GM10248 (cell line): ENCODE measurements at places on chromosomes 13 and 19.

GRCh38 chr19:40622773-40623075 lies 21.6 kb downstream of the LTBP4 start:
- DNase-seq = no peak

- DNase-seq = no peak
These were observed 3.3 kb downstream of the ZNF414 start for GRCh38 chr19:8510589-8511115.

DNA sequence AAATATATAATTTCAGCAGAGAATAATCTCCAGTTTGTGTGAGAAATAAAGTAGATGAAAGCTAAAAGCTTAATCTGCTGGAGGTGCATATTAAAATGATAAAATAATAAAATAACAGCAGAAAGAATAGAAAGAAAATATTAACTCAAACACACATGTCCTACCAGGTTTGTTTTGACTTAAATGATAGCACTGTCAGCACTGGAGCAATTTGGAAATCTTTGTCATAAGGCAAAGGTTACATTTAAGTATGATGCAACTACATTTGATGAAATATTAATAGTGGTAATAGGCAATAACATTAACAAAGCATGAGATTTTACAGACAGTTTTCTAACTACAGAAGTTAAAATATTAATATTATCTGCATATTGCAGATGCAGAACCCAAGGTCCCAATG lies 2380.1 kb downstream of the PCDH9 start:
- no peak for DNase-seq

DNA sequence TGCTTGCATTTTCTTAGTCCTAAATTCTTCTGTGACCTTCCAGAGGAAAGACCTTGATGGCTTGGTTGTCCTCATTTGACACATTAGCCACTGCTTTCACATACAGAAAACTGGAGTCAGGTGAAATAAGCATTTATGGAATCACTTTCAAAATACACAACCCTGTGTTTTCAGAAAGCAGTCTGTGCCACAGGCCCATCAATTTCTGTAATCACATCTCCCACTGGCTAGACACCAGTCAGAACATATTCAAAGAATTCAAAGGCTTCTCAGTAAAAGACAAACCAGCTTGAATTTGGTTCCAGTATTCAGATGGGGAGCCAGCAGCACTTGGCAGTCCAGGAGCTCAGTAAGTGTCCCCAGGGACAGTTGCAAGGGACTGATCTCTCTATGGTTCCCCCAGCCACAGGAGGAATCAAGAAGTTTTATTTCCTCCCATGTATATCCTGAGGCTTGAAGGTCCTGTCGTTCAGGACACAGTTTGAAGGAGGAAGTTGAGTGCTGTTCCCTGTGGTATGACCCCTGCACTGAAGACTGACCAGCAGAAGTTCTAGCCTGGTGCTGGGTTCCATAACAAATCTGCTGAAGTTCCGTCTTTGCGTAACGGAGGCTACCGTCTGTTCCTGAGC lies 214.3 kb downstream of the FOXO1 start:
- DNase-seq = no peak

DNA sequence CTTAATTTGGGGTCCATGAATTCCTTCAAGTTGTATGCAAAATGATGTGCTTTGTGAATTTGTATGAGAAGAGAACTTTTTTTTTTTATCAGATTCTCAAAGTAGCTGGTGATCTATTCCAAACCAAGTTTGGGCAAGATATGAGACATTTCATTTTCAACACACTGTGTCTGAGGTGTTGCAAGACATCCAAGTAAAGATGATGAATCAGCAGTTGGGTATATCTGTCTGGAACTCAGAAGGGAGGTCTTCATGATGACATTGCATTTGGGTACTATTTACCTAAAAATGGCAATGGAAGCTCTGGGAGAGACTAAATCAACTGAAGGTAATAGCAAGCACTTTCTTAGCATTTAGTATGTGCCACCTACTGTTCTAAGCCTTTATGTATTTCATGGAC lies 2.8 kb downstream of the FAM124A start:
- no peak for DNase-seq

DNA sequence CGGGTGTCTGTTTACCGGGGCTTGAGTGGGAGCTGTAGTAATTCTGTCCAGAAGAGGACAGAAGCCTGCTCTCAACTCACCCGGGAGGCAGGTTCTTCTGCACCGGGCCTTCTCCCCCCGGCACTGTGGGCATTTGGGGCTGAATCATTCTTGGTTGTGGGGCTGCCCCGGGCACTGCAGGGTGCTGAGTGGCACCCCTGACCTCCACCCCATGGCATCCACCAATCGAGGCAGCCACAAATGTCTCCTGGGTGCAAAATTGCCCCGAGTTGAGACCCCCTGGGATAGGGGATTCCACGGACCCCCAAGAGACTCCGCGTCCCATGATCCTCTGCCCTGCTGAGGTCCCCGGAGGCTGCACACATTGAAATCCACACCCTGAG lies 68.8 kb downstream of the GNG7 start:
- no peak for DNase-seq
